Foreskin fibroblast (primary cell): ENCODE measurements at places on chromosomes 1 and 21.

DNA sequence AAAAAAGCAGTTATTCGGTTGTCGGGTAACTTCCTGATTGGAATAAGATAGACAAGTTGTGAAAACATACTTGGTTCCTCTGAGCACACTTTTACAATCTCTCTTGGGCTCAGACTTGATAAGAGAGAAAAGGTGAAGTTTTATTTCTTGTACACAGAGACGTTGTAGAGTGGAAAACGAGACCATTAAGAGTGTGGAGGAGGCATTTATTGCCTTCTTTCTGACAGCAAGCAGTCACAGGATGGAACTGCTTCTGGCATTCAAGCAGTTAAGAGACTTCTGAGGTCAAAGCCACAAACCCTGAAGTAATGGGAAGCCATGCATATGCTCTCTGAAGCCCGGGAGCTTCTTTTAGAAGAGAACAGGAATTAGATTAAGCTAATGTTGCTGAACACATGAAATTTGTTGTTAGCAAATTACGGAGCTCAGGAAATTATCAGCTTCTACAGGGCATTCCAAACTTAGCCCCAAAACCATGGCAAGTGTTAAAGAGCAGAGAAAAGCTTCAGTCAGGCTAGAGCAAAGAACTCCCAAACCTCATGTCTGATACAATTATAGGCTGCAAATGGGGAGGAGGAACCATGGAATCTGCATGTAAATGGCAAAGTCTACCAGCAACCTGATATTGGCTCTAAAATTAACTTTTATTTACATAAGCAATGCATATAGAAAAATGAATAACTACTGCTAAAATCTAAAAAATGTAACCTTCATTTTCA is 26.0 kb downstream of the S1PR1 start:
- DNase-seq = no peak

GRCh38 chr1:188424176-188424575 is 1595.4 kb downstream of the PLA2G4A start:
- DNase-seq = no peak

DNA sequence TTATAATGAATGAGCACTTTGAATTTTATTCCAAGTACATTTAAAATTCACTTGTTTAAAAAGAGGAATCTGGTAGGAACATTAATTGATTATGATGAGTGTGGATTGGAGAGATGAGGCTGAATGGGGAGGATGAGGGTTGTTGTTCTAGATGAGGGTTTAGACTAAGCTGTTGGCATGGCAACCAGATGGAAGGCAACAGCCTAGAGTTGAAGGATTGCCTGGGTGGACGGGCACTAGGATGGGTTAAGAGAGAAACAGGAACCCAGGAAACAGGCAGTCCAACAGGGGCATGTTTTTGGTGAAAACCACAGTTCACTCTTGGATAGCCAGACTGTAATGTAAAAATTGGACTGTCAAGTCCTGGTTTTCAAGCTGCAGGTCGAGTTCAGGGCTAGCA is 125.5 kb downstream of the CHRM3 start:
- DNase-seq = no peak

GRCh38 chr1:51653127-51653526 is 36.2 kb downstream of the OSBPL9 start:
- no peak for DNase-seq

DNA sequence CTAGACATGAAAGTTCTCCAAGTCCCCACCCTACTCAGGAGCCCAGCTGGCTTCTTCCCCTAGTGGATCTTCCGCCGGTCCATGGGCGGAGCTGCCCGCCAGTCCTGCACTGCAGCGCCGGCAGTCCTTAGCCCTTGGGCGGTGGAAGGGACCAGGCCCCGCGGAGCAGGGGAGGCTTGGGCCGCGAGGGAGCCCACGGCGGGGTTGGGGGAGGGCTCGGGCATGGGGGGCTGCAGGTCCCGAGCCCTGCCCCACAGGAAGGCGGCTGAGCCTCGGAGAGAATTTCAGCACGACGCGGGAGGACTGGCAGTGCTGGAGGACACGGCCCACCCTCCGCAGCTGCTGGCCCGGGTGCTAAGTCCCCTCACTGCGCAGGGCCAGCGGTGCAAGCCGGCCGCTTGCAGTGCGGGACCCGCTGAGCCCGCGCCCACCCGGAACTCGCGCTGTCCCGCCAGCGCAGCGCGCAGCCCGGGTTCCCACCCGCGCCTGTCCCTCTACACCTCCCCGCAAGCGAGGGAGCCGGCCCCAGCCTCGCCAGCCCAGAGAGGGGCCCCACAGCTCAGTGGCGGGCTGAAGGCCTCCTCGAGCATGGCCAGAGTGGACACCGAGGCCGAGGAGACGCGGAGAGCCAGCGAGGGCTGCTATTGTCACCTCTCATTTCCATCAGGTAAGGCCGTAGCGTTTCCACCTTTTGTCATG is 1398.6 kb downstream of the MRPL39 start:
- no peak for DNase-seq

- no peak for DNase-seq
Observed at GRCh38 chr1:73637264-73637663, 560.7 kb downstream of the LRRIQ3 start.

DNA sequence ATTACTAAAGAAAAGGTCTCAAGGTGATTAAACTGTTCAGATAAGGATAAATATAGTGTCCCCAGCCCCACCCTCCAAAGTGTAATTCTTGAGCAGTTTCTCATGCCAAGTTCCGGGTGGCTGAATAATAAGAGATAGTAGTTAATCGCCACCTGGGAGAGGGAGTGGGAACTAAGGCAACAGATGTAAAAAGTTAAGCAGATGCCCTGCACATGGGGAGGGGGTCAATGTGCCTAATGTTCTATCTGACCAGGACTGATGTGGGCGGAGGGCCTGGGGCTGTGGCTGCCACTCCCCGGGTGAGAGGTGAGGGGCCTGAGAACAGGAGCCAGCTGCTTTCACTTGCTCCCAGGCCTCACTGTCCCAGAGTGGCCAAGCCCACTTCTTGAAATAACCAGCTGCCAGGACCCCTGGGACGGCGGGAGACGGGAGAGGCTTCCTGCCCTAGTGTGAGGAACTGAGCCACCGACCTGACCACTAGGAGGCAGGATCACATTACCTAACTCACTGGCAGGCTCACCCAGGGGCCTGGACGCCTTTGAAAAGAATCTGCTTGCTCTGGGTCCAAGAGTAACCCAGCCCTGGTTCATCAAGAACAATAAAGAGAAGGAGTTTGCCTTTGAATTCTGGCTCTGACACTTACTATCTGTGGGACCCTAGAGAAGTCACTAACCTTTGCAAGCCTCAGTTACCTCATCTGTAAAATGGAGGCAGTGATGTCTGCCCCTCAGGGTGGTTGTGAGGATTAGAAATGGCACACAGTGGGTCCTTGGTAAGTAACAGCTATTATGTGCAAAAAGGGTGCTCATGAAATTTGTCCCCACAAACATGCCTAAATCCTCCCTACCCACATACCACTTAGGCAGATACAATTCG is 179.2 kb downstream of the ATG4C start:
- DNase-seq = peak; percentile 18

DNA sequence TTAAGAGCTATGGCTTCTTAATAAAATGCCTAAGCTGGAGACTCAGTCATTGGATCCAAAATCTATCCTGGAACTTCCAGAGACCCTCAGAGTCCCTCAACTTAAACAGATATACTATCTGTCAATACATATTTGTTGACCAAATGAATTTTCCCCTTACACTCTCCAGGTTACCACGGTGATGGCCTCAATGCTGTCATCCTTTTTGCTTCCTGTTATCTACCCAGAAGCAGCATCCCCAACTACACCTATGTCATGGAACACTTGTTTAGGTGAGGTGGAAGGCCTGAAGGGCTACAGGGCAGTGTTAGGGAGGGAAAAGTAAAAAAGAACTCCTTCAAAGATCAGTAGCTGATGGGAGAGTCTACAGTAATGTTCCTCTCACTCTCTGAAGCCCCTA is 4.4 kb upstream of the C1orf56 start:
- no peak for DNase-seq

DNA sequence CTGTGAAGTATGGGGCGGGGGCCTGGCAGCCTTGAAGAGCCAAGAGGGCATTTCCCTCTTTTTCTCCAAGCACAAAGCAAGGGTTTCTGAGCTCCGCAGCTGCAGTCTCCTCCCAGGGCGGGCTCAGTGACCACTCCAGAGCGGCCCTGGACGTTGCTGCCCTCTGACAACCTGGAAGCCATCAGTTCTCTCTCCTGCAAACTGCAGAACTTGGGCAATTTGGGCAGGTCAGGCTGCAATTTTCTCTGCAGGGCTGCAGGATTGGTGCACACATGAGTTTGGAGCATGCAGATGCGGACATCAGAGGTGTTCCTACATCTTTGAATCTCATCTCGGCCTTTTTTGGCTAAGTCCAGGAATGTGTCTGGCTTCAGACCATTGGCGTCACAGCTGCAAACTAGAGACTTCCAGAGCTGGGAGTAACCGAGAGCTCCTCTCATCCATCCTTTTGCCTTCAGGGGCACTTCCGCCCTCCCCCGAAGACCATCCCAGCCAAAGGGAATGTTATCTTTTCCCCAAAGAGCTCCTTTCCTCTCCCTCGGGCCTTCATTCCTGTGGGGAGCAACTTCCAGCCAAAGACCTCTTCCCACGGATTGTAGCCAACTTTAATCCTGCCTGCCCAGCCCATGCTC is 139.6 kb upstream of the WNT4 start:
- no peak for DNase-seq

- no peak for DNase-seq
Observed at GRCh38 chr1:29809446-29810120, 573.3 kb downstream of the PTPRU start.

DNA sequence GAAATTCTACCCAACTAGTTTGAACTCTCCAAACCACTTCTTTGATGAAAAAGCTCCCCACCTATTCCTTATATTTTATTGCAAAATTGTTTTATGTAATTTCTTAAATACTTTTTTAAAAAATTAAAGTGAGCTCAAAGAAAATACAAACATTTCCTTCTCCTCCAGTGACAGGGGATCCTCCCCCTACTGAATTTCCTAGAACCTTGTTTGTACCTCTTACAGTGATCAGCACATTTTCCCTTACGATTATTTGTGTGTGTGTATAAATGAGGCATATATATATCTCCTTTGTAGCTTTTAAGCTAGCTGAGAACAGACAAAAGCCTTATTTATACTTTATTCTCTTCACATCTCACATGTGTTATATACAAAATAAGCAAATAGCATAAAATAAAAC is 44.4 kb downstream of the VAV3 start:
- DNase-seq = no peak

DNA sequence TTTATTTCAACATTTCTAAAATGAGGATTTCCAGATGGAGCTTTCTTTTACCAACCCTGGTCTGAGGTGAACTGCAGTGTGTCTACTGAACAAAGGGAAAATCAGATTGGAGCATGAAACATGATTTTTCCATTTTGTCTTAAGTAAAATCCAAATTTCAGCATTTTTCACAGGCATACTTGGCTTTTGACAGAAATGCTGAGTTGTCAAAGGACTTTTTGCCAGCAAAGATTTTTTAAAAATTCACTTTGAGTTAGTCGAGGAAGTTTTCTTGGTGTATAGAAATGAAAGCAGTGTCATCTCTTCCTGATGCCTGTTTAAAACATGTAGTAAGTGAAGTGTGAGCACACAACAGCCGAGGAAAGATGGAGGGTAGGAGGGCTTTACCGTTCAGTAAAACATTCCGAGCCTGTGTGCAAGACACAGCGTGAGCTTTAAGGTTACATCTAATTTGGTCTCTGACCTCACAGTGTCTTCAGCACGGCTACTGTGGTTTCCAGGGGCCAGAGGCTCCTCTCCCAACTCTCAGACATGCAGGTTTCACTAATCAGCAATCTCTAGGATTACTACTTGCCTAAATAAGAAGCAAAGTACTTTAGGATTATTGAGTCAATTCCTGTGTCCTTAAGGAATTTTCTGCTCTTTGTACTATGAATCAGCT is 45.9 kb downstream of the SAMD13 start:
- DNase-seq = peak; percentile 39

GRCh38 chr1:103162360-103162759 is 54.0 kb upstream of the COL11A1 start:
- no peak for DNase-seq

DNA sequence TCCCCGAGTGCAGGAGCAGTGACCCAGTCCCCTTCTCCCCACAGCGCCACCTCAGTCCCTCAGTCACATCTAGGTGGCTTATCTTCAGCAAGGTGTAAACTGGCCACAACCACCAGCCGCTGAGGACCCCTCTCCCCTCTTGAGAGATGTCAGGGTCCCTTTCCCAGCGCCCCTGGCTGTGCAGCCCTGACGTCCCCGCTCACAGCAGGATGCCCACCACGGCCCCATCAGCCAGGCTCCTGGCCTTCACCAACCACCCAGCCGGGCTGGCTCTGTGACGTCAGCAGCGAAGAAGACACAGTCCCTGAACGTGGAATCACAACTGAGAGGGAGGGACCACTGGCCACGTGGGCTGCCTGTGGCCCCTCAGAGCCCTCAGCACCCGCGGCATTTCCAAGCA is 249.4 kb downstream of the NPHP4 start:
- DNase-seq = no peak

DNA sequence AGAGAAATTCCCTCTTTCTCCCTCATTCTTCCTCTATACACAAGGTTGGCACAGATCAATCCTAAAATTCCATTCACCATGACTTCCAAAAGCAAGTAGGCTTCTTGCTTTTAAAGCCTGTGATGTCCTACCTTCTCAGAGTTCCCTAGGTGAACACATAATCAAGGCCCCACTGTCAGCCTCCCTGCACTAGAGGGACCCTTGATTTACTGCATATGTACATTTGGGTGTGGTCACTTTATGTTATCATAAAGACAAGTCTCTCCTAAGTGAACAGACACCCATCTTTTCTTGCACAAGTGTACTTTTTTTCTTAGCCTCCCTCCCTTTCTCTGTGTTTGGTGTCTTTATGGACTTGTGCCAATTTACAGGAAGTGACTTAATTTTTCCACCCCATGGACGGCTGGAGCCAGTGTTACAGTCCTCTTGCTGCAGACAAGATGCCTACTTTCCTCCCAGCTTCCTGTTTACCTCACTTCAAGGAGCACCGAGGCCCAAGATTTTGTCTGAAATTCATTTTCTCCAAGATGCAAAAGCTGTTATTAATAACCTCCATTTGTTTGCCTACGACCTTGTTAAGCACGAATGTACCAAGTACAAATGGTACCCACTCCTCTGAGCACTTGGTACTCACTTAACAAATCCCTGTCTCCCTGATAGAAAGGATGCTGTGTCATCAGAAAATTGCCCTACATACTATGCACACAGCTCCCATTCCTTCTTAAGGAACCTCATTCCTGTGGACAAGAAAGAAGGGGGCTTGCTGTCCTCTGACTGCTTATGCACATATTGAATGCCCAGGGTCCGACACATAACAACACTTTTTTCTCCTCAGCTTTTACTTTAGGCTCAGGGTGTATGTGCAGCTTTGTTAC is 82.8 kb upstream of the SLC44A3 start:
- DNase-seq = peak; percentile 46

GRCh38 chr1:14666962-14667650 is 68.6 kb downstream of the KAZN start:
- no peak for DNase-seq

DNA sequence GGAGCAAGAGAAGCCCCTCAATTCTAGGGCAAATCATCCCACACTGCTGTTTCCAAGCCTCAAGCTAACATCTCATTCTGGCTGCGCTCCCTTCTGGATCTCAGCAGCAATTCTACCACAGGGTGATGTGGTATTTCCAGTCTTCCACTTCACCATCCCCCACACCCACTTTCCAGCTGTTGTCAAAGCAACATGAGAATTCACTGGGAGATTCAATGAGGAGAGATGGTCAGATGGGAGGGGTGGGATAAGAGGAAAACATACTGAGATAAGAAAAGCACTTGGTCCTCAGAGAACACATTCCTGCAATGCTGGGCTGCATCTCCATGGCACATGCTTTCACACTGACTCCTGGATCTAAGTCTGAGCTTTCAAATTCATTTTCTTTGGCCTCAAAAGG is 47.3 kb upstream of the LRRC52 start:
- DNase-seq = no peak
